ENCODE measurements at places on chromosomes 3 and 15. TPM values are rescaled to one million over a fixed set of nuclear protein-coding genes. Genes with fewer than 3 reads are reported as not detected.

DNA sequence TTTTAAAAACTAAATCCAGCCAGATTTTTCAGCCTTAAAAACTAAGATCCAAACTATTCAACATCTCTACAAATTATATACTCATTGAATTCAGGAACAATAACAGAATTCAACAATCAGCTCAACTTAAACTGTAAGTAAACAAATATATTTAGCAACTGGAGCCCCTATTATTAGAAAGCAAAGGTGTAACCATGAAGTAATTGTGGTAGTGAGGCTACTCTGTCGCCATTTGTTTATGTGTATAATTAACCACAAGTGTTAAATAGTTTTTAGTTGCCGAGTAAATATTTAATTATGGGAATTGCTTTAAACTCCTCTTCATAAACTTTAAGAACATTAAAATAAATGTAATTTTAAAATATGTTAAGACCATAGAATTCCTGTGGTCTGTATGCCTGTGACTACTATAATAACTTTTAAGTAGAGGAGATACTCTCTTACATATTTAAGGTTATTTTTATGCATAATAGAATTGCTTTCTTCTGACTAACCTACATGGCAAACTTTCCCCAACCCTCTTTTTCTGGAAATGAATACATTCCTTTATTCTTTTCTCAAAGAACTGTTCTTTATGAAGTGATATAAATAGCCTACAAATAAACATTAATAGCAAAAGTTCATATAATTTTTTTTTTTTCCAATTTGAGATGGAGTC, 51.2 kb downstream of the MFN1 start:
- no peak for DNase-seq

BMF gene
- 32.5 TPM for total RNA-seq

ABHD14A gene
- 9.7 TPM for total RNA-seq

DNA sequence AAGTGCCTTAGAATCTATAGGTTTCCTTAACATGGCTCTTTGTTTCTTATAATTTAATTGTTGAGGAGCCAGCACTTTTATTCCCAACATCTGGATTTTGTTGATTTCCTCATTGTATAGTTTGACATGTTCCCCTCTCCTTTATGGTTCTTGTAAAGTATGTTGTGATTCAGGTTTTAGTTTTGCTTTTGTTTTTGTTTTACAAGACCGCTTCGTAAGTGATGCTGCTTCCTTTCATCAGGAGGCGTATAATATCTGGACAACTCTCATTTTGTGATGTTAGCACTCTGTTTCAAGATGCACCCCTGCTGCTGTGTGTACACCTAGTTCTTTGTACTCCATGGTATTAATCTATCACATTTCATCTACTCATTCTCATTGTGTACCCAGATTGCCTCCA, 48.7 kb downstream of the SLC49A4 start:
- no peak for DNase-seq

- DNase-seq, result no peak
Observed at GRCh38 chr3:186997061-186997460, 66.7 kb downstream of the ST6GAL1 start.

All from thoracic aorta (tissue), 2 donors.